ENCODE measurements at places on chromosomes 11 and 22.

DNA sequence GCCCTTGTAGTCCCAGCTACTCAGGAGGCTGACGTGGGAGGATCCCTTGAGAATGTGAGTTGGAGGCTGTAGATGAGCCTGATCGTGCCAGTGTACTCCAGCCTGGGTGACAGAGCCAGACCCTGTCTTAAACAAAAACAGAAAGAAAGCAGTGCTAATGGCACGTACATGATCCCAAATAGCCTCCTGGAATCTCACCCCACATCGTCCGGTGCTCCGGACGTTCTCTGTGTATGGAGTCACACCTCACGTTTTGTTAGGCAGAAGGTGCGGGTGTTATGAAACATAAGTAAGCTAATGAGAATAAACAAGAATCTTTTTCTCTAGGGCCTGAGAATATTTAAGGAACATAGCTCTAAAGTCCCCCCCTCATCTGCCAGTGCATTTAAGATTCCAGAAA, 23.7 kb upstream of the MICAL3 start:
- DNase-seq, result no peak

- no peak for DNase-seq
These were observed 3.0 kb upstream of the B3GAT1 start for GRCh38 chr11:134414766-134415765.

DNA sequence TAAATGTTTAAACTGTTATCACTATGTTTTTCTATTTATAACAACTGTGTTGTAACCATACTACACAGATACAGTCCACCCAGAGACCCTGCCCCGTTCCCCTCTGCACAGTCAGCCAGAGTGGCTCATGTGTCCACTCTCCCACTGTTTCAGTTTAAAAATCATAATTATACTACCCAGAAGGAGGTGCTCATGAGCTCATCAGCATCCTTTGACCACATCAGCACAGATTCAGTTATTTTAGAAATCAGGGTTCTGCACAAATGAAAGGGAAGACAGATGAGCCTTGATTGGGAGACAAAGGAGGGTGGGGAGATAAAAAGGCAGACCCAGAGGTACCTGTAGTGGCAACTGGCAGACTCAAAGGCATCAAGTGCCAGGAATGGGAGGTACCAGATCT, 124.3 kb downstream of the RCN1 start:
- DNase-seq, result no peak

DNA sequence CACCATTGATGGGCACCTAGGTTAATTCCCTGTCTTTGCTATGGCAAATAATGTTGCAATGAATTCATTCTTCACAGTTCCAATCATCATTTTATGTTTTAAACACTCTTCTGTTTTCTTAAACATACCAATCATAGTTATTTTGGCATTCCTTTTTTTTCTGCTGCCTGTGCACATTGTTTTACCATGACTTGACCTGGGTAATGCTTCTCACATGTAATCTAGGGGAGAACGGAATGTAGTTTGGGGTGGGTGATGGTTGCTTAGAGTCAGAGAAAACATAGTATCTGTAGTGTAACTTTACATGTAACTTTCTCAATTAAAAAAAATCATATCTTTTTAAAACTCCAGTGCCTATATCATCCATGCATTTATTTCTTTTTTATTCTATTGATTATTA, 1945.3 kb upstream of the RAG2 start:
- no peak for DNase-seq

- no peak for DNase-seq
These were observed 32.1 kb downstream of the UQCR10 start for GRCh38 chr22:29799217-29799680.

DNA sequence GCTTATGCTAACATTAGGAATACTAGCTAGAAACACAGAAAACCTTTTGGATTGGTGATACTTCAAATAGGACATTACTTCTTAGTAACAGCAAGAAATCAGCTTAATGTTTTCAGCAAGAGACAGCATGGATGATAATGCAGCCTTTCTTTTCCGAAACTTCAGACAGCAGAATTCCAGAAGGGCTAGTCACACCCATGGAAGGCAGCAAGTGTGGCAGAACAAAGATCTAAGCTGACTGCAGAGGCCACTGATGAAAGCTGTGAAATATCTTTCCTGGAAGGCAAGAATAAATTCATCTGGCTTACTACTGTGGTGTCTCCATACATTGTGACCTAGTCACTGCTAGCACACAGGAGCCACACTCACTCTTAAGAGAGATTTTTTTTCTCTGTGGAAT, 100.3 kb downstream of the CCDC83 start:
- DNase-seq, result no peak

- no peak for DNase-seq
These were observed 4.9 kb downstream of the DENND5A start for GRCh38 chr11:9259981-9260837.
